ENCODE measurements at places on chromosomes 3 and 15.

DNA sequence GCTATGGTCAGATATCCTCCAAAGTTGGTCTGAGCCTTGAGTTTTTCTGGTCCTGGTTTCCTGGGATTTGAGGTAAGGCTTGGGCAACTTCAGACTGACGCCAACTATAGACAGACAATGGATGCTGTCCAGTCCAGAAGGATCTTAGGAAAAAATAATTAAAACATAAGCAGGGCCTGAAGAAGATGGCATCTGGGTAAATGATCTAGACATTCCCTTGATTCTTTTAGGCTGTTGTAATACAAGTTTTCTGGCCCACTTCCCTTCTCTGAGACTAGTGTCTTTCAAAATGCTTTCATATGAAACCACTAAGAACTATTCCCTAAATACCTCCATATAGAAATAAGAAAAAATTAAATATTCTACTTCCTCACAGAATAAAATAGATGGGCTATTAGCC lies 47.7 kb upstream of the PLXND1 start:
- no peak for DNase-seq

GRCh38 chr15:50134524-50135024 lies 15.5 kb upstream of the ATP8B4 start:
- no peak for DNase-seq

GRCh38 chr3:139588450-139588849 lies 48.9 kb upstream of the RBP1 start:
- no peak for DNase-seq

DNA sequence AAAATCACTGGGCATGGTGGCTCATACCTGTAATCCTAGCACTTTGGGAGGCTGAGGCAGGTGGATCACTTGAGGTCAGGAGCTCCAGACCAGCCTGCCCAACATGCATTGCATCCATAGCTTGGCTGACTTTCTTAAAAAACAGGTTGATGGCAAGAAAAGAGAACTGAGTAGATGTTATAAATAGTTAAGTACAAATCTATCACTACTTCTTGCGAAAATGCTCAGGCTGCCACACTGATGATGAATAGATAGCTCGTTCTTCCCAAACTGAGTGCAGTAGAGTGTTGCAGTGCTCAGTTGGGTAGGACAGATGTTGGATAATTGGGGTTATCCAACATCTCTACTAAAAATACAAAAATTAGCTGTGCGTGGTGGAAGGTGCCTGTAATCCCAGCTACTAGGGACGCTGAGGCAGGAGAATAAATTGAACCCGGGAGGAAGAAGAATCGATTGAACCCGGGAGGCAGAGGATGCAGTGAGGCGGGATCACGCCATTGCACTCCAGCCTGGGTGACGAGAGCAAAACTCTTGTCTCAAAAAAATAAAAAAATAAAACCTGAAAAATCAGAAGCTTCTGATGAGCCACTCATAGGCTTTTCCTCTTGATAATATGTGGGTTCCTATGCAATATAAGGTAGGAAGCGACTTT lies 1.2 kb downstream of the BTLA start:
- no peak for DNase-seq

DNA sequence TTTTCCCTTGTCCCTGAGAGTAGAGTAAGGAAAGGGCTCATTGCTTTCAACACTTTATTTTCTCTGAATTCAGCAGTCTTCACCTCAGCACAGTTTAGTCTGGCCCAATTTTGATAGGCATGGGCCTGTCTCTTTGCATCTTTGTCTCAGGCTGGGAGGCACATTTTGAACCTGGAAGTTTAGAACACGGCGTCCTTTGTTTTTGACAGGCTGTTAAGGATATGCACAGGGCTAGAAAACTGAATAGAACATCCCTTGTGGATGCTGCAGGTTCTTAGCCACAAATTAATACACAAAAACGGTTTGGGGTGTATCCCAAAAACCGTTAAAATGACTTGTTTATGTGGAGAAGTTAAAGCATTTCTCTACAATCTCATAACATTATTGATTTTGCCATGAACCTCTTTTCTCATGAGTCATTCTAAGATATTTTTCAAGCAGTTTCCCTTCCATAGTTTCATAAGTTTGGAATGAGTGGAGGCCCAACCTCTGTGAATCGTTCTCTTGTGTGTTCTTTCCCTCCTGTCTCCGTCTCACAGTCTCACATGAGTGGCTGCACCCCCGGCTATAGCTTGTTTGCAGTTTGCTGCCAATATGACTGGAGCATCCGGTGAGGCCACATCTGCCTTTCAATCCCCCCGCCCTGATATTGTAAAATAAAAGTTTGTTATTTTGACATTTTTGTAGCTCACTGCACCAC lies 192.9 kb upstream of the EIF1B start:
- no peak for DNase-seq

DNA sequence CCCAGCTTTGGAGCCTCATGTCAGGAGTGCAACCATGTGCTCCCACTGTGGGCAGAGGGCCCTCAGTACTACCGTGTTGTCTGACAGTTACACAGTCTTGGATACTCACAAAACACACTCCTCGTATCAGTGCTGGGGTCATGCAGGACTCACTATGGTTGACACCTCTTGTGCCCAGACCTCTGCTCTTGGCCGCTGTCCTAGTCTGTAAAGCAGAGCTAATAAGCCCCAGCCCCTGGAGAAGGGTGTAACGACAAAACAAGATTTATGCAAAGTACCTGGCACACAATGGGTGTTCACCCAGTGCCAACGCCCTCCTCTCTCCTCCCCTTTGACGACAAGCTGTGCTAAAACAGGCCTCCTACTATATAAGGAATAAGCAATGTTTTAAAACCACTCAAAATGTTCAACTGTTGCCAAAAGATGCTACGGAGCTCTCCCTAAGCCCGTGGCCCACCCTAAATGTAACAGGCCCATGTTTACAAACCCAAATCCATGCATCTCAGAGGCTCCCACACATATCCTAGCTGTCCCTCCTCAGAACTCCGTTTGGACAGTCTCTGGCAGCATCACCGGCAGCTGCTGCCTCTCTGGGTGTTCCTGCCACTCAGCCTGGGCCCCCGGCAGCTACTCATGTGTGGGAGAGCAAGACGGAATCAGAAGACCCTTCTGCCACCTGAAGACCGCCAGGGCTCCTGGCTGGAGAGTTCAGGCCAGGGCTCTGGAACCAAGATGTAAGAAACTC lies 65.8 kb downstream of the MRPL46 start:
- DNase-seq: no peak

GRCh38 chr3:184429786-184430185 lies 49.9 kb downstream of the CHRD start:
- no peak for DNase-seq

GRCh38 chr15:72195101-72195511 lies 2.5 kb downstream of the GRAMD2A start:
- no peak for DNase-seq

DNA sequence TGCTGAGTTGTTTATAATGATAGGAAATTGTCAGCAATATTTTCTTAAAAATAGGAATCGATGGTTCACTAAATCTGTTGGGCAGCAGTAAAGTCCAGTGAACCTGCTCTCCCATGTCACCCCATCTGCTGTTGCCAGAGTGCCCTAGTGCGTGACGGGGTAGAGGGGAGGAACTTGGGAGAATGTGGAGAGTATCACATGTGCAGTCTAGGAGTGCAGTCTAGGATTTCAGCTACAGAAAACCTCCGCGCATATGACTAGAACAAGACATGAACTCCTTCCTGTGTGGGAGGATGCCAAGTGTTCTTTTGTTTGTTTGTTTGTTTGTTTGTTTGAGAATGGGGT lies 74.6 kb upstream of the ACAD9 start:
- no peak for DNase-seq

GRCh38 chr3:183497313-183497712 lies 58.2 kb downstream of the KLHL6 start:
- DNase-seq: no peak

DNA sequence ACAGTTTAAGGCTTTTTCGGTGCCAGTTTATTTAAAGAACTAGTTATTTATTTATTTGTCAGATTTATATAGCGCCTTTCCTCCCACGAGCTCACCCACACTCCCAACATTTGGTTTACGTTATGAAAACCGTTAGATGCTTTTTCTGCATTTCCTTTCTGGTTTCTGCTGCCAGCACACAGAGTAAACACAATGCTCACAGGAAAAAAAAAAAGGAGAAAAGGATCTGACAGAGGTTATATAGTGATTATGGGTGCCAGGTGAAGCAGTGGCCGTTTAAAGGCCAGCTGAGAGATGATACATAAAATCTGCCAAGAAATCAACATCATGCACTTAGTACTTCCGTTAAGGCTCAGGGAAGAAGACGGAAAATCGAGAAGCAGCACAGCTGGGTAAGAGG lies 37.9 kb downstream of the ETV5 start:
- DNase-seq: no peak

DNA sequence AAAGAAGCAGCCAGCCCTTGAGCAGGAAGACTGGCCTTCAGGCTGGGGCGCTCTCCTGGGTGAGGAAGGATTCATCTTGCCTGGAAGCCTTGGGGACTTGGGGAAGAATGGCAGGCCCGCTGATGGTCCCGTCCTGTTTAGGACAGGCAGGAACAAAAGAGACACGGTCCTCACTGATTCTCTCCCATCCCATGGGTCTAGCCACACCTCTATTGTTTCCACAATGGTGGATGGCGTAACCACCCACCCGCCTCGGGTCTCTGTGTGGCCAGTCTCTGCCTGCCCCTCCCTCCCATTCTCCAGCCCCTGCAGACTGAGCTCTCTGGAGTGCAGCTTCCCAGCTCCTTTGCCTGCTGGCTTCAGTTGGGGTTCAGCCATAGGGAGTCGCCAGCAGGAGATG lies 284.3 kb downstream of the UACA start:
- no peak for DNase-seq

GRCh38 chr3:58627570-58627885 lies 39.0 kb downstream of the FAM3D start:
- DNase-seq: no peak
